ENCODE measurements at places on chromosomes 2 and 18.

DNA sequence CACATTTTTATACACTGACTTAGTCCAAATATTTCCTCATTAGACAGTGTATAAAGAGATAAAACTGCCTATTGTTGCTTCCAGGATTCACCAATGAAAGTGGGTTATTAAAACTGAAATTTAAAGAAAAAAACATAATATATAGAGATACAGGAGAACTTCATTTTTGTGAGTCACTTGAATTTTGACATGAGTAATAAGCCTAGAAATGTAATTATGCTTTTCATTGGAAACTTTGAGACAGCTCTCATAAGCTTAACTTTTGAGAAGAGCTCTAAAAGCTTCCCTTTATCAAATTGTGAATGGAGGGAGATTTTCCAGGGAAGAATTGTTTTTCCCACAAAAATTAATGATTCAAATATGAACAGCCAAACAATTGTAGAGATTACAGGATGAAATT is 14.1 kb downstream of the DYNC2LI1 start:
- DNase-seq = no peak

GRCh38 chr2:152623076-152623740 is 94.1 kb downstream of the PRPF40A start:
- no peak for DNase-seq

GRCh38 chr2:82998781-82999180 is 1460.3 kb downstream of the SUCLG1 start:
- no peak for DNase-seq

- no peak for DNase-seq
Measured at GRCh38 chr2:165256618-165257017, 17.4 kb downstream of the SCN2A start.

- no peak for DNase-seq
Measured at GRCh38 chr2:235492850-235493344, 946 bp upstream of the AGAP1 start.

GRCh38 chr2:165725421-165725820 is 68.6 kb downstream of the GALNT3 start:
- peak; percentile 7 for DNase-seq

DNA sequence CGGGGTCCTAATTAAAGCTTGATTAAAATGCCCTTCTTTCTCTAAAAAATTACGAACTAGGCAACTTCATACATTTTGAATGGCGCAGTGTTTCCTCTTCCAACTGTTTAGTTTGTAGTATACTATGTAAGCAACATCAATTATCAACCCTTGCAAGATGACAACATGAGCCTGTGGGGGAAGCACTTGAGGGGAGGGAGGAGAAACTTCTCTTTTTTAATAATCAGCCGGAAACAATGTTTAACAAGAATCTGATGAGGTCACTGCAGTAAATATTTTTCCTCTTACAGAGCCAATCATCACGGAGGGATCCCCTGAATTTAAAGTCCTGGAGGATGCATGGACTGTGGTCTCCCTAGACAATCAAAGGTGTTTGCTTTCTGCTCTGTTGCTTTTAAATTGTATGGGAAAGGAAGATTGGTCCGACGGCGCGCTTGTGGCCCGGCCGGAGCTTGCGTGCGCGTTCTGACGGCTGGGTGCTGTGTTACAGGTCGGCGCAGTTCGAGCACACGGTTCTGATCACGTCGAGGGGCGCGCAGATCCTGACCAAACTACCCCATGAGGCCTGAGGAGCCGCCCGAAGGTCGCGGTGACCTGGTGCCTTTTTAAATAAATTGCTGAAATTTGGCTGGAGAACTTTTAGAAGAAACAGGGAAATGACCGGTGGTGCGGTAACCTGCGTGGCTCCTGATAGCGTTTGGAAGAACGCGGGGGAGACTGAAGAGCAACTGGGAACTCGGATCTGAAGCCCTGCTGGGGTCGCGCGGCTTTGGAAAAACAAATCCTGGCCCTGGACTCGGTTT is 5.3 kb upstream of the DLX1 start:
- DNase-seq = no peak

DNA sequence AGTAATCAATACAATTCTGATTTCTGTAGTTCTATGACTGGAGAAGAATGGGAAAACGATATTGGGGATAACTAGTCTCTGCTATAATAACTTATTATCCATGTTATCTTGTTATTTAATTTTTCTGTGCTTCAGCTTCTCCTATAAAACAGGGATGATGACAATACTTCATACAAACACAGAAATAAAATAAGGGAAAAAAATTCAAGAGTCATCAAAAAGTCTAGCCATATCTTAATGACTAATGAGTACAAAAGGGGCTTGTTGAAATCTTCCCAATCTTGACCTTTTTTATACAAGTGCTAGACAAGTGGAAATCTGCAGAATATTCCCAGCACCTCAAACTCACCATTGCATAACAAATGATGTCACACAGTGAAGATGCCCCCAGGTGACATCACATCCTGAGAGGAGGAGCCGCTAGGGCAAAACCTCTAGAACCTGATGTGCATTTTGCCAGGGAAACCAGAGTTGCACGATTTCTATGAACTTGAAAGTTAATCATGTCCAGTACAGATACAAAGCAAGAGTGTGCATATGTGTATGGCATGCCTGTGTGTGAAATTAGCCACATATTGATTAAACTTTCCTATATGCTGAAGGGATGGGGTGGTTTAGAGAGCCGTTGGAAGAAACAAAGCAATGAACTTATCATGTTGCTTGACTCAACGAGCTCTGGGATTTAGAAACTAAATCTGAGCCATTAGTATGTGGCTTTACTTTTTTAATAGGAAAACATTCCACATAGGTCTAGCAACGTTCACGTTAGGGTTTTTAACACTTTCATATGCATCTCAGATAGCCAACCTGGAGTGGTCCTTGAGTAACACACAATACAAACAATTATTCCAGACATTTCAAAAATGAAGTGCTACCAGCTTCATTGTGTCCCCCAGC is 278.9 kb downstream of the SLC4A3 start:
- no peak for DNase-seq

GRCh38 chr2:144796936-144797335 is 277.0 kb upstream of the ZEB2 start:
- DNase-seq = no peak

- no peak for DNase-seq
Measured at GRCh38 chr18:58054041-58054781, 10.2 kb downstream of the NEDD4L start.

- peak; percentile 15 for DNase-seq
Measured at GRCh38 chr2:179031731-179032408, 18.1 kb downstream of the CCDC141 start.

GRCh38 chr2:74379851-74380789 is at the start of gene DCTN1:
Gene DCTN1, minus strand, starts transcription at chr2:74380311. Its CDS starts 274 bp downstream, at chr2:74380037.
- DNase-seq = peak; percentile 61

GRCh38 chr18:46462523-46462922 is 194.5 kb downstream of the LOXHD1 start:
- DNase-seq = no peak

DNA sequence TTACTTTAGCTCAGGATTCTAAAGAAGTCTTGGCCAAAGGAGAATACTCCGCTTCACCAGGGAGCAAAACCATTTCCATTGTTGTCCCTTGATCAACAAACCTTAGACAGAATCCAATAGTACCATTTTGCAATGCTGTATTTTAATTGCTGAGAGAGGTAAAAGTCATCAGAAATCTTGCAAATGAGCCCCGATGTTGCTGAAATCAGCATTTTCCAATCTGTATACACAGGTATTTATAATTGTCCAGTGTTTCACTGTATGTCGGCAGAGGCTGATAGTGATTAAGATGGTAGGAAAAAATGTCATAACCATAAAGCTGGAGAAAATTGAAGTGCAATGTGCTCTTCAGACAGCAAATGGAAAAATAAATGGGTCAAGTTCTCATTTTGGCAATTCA is 170.0 kb upstream of the ARL4C start:
- DNase-seq = no peak

DNA sequence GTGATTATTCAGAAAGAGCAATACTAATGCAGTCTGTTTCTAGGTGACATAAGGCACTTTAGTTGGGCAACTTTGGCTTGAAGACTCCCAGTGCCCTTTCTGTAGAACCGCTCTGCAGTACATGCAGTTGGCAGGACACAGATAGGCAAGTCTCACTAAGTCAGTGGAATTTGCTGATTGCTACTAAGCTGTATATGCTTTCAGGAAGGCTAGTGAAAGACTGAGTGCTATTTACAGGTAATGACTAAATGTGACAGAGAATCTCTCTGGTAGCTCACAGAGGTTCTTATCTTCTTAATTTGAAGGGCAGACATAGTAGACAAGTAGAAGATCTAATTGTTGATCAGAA is 243.0 kb downstream of the WDPCP start:
- no peak for DNase-seq

- DNase-seq = peak; percentile 35
Measured at GRCh38 chr2:96116879-96117533, 635 bp upstream of the ADRA2B start.

- no peak for DNase-seq
Measured at GRCh38 chr18:70462078-70462439, 173.2 kb downstream of the SOCS6 start.

- no peak for DNase-seq
Measured at GRCh38 chr2:202933958-202934357, 21.9 kb downstream of the CARF start.

DNA sequence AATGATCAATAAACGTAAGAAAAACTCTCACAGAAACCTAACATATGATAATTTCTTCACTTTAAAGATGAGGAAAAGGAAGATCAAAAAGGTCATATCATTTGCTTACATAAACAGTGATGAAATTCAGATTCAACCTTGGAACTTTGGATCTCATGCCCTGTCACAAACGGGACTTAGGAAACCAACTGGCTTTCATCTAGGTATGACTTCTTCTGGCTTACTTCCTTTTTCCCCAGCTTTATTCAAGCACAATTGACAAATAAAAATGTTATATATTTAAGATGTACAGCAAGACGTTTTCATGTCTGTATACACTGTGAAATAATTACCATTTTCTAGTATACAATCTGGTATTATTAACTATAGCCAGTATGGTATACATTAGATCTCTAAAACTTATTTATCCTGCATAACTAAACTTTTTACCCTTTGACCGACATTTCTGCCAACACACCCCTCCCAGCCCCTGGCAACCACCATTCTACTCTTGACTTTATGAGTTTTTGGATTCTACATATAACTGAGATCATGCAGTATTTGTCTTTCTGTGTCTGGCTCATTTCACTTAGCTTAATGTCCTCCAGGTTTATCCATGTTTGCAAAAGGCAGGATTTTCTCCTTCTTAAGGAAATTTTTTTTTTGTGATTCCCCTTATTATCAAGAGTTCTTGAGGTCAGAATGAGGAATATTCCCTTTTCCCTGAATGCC is 46.0 kb upstream of the COBLL1 start:
- DNase-seq = no peak

DNA sequence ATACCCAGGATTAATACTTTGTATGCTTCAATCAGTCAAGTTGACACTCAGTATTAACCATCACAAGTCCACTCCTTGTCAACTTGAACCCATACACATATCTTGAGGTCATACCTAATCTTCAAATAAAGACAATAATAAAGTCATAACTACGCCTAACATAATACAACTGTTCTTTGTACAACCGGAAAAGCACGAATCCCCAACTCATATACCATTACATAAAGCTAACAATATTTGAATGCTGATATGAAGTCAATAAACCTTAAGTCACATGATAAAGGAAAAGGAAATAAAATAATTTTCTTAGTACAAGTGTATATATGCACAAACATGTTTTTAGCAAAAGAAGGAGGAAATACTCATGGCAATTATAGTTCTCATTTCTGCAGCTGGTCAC is 770.6 kb upstream of the GYPC start:
- DNase-seq = no peak

DNA sequence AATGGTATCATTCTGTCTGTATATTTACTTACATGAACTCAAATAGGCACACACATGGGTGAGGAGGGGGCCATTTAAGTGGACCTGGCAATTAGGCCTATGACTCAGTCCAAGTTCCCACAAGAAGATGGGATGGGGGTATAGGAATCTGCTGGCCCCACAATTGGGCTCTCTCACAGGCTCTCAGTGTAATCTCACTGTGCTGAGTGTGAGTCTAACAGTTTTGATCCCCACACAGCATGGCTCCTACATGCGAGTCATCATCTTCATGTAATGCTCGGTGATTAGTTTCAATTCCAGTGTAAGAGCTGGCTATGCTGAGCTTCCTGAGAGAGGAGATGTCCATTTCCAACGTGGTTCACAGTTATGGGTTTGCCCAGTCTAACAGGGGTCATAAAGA is 114.0 kb downstream of the GATA6 start:
- DNase-seq = peak; percentile 19
